ENCODE measurements at places on chromosomes 6 and 20. TPM values are rescaled to one million over a fixed set of nuclear protein-coding genes. Genes with fewer than 3 reads are reported as not detected.

ETV7 gene
- not detected for polyA plus RNA-seq

SNX21 gene
- polyA plus RNA-seq, result 2.2 TPM

EXOC2 gene
- polyA plus RNA-seq, result 33.8 TPM

SLC22A23 gene
- 0.21 TPM for polyA plus RNA-seq

PAX1 gene
- not detected for polyA plus RNA-seq

TREML1 gene
- polyA plus RNA-seq, result 6.2 TPM

C20orf202 gene
- polyA plus RNA-seq, result not detected

PXDC1 gene
- not detected for polyA plus RNA-seq

PSORS1C2 gene
- not detected for polyA plus RNA-seq

DOK5 gene
- not detected for polyA plus RNA-seq

PTGIS gene
- polyA plus RNA-seq, result not detected

HLA-DMB gene
- polyA plus RNA-seq, result 104 TPM

WFDC2 gene
- polyA plus RNA-seq, result not detected

SNX9 gene
- polyA plus RNA-seq, result 3.4 TPM

SLC17A2 gene
- polyA plus RNA-seq, result not detected
